ENCODE measurements at places on chromosomes 5 and 9.

GRCh38 chr5:6465831-6466790 is 17.5 kb downstream of the UBE2QL1 start:
- DNase-seq = no peak

DNA sequence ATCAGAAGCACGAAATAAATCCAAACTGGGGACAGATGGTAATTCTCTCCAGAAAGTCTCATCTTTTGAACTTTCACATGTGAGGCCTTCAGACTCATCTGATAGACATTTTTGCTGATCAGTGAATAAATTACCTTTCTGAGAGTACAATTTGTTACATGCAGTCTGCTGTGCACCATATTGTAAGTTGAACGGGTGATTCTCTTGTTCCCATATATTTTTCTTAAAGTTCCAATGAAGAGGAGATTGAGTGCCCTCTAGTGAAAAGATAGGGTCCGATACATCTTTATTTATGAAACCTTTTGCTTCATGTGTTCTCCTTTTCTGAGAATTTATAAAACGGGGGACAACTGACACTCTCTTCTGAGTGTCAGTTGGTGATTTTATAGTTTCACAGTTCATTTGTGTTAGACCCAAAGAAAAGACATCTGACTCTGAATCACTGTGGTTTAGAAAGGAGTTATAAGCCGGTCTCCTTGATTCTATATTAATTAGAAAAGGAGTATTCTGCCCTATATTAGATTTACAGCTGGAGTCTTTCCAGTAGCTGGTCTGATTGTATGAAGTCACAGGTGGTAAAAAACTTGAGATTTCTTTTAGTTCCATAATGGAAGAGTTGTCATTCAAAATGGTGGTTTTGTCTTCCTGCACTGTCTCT is 30.4 kb downstream of the GNG10 start:
- no peak for DNase-seq

GRCh38 chr5:51203598-51203997 is 179.7 kb upstream of the ISL1 start:
- DNase-seq = no peak

DNA sequence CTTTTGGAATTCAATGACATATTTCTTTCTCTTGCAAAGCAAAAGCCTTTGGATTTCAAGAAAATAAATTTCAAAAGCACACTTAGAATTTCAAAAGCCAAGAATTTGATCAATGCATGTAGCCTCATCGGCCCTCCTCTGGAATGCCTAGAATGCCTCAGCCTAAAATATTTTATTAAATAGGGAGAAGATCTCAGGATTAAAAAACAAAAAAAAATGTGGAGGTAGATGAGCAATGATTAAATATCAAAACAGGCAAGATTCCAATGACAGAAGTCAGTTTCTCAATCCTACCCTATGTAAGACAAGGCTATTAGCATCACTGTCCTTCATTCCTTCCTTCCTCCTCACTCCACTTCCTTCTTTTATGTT is 169.0 kb downstream of the CDH6 start:
- no peak for DNase-seq

DNA sequence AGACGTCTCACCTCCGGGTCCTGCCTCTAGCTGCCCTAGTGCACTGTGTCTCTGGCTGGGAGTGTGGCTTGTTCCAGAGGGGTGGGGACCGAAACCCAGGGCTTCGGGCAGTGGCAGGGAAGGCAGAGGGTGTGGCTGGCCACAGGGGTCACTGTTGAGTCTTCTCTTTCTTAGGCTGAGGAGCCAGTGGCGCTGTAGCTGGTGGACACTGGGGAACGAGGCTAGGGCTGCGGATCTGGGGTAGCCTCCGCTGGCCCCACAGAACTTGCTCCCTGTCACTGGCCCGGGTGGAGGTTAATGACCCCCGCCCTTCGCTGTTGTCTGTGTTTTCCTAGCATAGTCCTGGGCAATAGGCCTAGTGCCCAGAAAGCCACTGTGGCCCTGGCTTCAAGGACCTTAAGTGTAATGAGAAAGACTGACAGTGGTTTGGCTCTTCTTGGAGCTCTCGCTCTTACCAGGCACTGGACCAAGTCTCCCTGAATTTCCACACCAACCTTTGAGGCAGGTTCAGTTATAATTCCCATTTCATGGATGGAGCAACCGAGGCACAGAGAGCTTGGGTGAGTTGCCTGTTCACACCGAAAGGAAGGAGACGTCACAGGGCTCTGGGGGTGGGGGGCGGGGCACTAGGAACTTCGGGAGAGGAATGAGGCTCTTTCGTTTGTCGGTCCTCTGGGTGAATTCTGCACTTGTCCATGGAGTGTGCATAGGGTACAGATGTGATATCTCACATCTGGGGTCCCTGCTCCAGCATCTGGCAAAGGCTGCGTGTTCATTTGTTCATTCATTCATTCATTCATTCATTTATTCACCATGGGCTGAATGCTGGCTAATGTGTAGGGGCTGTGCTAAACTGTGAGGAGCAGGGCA is 4.8 kb upstream of the IER5L start:
- no peak for DNase-seq

DNA sequence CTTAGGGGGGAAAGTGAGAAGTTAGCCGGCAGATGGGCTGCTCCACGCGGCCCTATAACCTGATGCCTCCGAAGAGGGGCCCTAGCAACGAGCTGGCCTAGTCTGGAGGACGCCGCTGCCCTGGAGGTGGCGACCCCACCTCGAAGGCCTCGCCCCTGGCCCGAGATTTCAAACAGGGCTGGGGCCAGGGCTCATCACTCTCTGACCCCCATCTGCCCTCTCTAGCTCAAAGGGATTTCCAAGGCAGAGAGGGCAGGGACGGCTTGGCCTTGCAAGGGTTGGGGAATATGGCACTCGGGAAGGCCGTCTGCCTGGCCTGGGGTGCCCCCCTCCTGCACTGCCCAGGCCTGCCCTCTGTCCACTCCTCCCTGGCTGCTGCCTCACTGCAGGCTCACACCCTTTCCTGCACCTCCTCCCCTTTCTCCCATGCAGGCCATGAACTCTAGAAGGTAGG is 25.5 kb upstream of the TIFAB start:
- no peak for DNase-seq

DNA sequence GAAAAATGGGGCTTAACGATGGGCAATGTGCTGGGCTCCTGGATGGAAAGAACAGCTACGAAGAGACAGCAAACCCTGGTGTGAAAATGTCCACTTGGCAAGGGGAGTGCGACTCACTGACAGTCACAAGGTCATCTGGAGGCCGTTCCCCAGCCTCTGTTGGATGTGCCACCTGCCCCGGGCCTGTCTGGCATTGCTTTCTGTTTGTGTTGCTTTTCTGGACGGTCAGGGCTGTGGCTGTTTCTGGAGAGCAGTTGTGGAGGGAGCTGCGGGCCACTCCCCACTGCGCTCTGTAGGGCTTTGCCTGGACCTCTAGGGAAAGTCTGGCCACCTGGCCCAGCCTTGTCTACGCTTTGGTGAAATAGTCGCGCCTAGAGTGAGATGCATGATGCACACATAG is 185.3 kb downstream of the IRX1 start:
- DNase-seq = no peak

GRCh38 chr5:85998656-85999055 is 619.1 kb upstream of the COX7C start:
- DNase-seq = no peak

DNA sequence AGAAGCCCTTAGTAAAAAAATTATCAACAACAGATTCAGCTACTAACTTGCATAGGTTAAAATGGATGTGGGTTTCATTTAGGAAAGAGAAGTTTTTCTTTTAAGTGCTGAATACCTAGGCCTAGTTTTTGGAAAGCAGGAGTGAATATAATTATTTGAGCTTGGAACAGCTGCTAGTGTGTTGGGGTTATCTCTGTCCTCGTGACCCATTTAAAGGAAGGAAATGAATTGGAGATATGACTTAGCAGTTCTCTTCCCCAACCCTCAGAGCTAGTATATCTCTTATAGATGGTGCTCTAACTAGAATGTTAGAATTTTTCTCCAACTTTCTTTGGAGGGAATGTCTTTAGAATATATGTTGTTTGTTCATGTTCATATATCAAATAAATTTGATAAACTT is 38.6 kb downstream of the ZNF366 start:
- no peak for DNase-seq

DNA sequence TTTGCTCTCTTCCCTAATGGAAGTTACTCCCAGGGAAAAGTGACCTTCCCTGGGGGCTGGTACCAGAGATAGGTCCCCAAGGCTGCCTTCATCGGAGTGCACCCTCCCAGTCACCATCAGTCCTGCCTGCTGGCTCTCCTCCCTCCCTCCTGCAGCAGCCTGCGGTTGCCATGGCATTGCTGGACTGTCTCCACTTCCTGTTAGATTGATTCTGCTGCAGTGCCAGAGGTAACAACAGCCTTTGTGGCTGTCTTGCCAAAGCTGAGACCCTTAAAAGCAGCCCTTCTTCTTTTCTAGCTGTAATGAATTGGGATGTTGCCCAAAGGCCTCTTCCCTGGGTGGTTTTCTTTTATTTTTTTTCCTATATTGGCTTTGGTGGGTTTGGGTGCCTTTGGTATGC is 78.1 kb upstream of the PRLR start:
- DNase-seq = no peak

DNA sequence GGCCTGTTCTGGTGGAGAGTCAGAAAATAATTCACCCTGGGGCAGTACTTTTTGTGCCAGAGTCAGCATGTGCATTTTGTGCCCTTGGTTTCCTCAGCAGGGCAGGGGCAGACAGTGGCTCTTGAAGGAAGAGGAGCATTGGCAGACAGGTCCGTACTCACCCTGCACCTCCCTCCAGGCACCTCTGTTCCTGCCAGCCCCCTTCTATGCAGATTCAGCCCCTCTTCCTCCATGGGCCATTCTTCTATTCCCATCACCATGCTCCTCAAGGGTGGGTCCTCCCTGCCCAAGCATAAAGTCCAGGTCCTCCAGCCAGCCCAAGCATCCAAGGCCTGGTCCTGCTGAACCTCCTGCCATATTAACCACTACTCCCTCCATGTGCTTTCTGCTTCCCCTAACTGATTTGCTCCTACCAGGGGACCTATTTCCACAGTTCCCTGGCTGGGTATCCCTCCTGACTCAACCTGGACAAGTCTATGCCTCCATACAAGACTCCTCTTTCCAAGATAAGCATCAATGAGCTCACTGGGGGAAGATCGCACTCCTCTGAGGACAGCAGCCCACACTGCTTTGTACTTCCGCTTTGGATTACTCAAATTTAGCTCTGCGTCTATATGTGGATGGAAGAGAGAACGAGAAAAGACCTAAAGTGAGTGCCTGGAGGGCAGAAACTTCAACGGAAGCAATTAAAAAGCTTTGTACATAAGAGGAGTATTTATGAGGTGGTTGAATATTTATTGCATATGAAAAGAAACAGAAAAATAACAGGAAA is 9.3 kb upstream of the ACSL6 start:
- DNase-seq = no peak

GRCh38 chr9:4228606-4229005 is 71.3 kb downstream of the GLIS3 start:
- no peak for DNase-seq

- DNase-seq = no peak
Observed at GRCh38 chr9:119537138-119537537, 167.9 kb upstream of the BRINP1 start.

DNA sequence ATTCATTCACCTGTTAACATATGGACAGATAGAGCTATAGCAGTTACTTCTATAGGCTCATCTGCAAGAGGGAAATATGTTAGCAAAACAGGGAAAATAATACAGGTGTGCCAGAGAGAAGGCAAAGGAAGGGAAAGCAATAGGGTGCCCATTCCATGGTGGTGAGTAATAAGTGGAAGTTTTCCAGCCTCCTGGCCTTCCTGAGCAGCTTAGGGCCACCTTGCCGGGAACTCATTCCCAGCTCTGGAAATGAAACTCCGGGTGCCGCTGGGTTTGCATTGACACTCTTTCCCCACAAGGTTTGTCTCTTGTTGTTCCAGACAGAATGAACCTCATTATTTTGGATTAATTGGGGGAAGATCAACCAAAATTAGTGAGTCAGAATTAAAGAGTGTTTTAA is 58.4 kb downstream of the SLC1A3 start:
- DNase-seq = no peak

DNA sequence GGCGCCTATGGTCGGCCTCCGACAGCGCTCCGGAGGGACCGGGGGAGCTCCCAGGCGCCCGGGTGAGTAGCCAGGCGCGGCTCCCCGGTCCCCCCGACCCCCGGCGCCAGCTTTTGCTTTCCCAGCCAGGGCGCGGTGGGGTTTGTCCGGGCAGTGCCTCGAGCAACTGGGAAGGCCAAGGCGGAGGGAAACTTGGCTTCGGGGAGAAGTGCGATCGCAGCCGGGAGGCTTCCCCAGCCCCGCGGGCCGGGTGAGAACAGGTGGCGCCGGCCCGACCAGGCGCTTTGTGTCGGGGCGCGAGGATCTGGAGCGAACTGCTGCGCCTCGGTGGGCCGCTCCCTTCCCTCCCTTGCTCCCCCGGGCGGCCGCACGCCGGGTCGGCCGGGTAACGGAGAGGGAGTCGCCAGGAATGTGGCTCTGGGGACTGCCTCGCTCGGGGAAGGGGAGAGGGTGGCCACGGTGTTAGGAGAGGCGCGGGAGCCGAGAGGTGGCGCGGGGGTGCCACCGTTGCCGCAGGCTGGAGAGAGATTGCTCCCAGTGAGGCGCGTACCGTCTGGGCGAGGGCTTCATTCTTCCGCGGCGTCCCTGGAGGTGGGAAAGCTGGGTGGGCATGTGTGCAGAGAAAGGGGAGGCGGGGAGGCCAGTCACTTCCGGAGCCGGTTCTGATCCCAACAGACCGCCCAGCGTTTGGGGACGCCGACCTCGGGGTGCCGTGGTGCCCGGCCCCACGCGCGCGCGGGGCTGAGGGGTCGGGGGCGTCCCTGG is 561 bp downstream of the DAPK1 start:
- peak; percentile 70 for DNase-seq

DNA sequence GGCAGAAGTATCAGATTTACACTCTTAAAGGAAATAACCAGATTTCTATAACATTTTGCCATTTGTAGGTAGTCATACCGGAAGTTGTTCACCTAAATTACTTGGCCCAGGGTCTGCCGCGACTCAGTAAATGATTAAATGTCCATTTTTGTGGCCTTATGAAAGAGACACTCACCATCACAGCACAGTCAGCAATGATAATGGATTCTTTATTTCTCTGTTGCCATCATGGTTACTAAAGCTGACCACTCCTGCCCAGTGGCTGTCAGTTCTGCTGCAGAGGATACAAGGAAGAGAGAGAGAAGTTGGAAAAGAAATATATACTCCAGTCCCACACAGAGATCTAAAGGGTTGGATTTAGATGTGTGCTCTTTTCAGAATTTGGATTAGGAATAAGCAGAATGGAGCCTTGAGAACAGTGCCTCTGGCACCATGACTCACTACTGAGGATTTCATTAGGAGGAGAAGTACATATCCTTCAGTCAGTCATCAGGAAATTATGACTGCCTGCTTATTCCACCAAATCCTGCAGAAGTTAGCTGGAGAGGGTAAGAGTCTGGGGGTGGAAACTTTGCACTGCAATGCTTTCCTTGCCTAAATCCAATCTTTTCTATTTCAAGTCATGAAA is 72.8 kb upstream of the EFNA5 start:
- DNase-seq = no peak

GRCh38 chr9:129989740-129990139 is 53.2 kb downstream of the FNBP1 start:
- DNase-seq = no peak

- no peak for DNase-seq
Observed at GRCh38 chr5:176810081-176810597, at the start of gene UNC5A. UNC5A (plus strand) TSS chr5:176810559; CDS start chr5:176810751, 192 bp downstream.

- DNase-seq = peak; percentile 78
Observed at GRCh38 chr9:79572608-79573411, 1.0 kb downstream of the TLE4 start.

All from lower lobe of right lung (tissue), 2 donors.